ENCODE measurements at places on chromosomes 5 and 9.

DNA sequence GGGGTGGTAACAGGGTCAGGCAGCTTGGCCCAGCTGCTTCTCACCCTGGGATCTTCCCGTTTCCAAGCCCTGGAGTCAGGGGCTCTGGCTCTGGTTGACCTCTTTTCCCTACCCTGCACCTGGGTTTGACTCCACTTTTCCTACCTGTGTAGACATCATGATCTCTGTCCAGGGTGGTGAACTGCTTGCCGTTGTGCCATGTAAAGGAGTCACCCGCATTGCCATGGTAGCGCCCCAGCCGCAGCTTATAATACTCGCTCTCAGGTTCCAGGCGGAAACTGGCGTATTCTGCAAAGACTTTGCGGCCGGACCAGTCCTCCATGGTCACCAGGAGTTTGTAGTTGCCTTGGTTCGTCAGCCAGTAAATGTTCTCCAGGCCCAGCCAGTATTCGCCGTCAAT lies 30.9 kb downstream of the ANGPTL2 start:
- DNase-seq = no peak

DNA sequence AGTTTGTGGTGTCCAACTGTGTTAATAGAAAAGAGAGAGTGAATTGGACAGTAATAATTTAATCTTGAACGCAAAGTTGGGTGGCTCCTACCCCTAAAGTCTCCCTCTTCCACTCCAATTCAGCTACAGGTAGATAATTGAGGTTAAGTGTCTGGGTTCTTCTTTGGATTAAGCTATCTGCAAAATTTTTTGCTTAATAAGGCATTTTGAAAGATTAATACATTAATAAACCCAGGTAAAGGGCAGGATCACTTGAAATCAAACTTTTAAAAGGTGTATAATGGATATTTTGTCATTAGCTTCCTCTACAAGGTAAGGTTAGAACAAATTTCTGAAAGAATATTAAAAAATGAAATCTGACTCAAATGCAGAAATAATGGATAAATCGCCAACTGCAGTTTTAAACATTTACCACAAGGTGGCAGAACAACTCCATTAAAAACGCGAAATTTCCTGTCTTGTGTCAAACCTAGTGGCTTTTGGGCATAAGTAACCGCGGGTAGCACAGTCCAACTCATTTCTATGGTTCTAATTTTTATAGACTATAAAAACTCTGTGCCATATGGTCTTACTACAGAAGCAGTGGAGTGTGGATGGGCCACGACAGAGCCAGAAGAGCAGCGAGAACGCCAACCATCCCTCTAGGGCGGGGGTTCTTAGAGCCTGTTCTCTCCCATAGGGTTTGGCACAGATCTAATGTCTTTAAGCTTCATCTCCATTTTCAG lies 276.5 kb downstream of the ARHGEF28 start:
- DNase-seq = no peak

- DNase-seq = no peak
These were observed 211.7 kb upstream of the ELL2 start for GRCh38 chr5:96173366-96173765.

- no peak for DNase-seq
These were observed 254.8 kb downstream of the CDK5RAP2 start for GRCh38 chr9:120324996-120325642.

- DNase-seq = no peak
These were observed 83.7 kb upstream of the BARHL1 start for GRCh38 chr9:132498531-132499210.

- DNase-seq = no peak
These were observed 36.7 kb upstream of the CTNNA1 start for GRCh38 chr5:138716456-138716924.

GRCh38 chr5:59007460-59008063 lies 424.7 kb downstream of the RAB3C start:
- DNase-seq = no peak

DNA sequence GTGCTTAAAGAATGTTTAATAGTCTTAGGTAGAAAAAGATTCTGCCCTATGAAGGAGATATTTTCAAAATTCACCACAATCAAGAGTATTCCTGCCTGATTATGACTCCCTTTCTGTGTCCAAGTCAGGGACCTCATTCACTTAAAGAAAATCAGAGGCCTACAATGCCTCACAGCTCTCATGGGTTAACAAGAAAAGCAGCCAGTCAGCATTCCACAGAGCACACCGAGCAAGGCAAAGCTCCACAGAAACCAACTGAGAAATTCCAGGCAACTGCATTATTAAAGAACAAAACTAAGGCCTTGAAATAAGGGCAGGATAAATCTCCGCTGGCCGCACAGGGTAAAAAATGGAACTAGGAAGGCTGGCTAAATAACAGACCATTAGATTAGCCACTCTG lies 161.1 kb downstream of the TARS1 start:
- DNase-seq = no peak

DNA sequence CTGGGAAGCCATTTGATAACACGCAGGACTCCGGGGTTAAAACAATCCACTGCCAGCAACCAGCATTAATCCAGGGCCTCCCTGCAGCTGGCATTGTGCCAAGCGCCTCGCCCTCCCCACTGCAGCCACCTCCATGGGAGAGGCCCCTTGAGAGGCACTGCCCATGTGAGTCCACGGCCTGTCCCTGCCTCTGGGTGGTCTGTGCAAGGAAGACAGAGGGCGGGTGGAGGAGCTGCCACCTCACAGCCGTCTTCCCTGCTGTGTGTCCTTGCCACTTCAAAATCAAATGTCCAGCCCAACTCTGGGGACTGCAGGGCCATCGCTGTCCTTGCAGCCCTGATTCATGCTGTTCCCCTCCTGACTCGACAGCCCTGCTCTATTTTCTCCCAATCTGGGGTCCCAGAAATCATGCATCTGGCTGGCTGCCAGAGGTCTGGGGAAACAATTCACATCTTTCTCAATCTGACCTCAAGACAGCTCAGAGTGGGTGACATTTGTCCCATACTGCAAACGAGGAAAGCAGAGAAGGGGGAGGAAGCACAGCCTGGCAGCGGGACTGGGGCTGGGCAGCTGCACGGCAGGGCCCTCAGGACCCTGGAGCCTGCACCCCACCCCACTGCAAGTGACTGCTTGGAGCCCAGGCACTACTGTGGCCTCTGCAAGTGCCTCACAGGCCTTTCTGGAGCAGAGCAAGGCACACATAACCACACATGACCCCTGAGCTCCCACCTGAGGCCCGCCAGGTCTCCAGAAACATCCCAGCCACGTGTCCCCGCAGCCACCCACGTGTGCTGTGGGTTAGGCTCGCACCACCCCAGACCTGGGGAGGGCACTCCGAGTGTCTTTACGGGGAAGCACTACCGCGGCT lies 15.7 kb downstream of the BRD3OS start:
- DNase-seq = no peak

DNA sequence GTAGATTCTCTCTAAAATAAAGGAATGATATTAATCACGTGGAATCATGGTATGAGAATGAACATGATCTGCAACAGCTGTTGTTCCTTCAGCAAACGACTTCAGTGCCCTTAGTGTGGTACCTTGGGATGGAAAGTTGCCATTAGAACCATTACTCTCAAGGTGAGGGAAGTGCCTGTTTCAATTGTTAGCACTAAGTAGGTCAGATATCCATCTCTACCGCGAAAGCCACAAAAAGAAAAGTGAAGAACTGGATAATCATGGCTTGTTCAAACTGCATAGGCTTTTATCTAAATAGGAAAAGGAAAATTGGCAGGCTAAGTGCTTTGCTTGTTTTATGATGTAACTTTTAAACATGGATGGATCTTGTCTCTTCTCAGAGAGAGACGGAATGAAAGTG lies 380.7 kb downstream of the MRPS30 start:
- no peak for DNase-seq

DNA sequence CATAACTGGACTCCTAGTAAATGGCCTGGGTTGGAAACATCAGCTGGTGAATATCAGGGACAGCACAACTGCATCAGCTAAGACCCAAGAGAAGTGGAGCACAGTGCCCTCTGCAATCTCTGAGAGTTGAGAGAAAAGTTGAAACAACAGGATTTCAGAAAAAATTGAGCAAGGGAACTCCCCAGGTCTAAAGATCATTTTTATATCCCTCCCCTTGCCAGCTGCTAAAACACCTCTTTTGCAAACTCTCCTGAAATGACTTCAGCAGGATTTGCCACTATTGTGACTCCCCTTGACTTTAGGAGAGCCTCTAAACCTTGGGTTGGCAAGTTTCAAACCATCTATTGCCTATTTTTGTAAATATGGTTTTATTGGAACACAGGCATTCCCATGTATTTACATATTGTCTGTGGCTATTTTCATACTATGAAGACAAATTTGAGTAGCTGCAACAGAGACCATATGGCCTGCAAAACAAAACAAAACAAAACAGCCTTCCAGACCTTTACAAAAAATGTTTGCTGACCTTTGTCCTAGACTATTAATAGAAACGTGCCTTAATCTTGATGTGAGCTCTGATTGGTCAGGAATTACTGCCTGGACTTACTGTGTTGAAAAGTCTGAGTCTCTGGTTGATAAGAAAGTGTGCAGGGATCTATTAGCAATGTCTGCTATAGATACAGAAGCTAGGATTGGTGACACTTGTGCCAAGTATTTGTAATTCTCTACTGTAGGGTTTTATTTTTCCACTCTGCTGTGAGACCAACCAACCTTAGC lies 37.7 kb upstream of the PLPPR1 start:
- DNase-seq = no peak

DNA sequence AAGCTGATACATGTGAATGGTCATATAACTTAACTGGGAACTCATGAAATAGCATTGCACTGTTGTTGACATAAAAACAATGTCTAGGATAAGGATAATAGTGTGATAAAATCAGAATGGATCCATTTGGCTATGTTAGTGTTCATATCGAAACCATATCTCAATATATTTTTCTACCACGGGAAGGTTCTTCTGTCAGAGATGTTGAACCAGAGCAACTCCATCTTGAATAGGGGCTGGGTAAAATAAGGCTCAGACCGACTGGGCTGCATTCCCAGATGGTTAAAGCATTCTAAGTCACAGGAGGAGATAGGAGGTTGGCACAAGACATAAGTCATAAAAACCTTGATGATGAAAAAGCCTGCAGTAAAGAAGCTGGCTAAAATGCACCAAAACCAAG lies 56.3 kb downstream of the FNIP1 start:
- DNase-seq = no peak

DNA sequence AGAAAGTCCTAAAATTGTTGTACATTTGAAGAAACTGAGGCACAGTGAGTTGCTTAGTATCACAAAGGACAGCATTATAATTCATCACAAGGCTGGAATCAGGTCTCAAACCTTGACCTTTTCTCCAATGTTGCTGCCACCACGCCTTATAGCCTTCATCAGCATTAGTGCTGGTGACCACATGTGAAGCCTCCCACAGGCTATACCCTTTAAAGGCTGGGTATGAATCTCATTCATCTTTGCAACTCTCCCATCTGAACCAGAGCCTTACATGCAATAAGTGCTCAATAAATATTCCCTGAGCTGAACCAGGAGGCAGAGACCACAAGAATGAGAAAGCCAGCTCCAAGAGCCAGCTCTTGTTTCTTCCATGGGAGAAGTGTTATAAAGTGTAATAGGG lies 104.7 kb downstream of the SPOCK1 start:
- no peak for DNase-seq

GRCh38 chr5:50445296-50445949 lies 4.3 kb upstream of the EMB start:
- DNase-seq = no peak

DNA sequence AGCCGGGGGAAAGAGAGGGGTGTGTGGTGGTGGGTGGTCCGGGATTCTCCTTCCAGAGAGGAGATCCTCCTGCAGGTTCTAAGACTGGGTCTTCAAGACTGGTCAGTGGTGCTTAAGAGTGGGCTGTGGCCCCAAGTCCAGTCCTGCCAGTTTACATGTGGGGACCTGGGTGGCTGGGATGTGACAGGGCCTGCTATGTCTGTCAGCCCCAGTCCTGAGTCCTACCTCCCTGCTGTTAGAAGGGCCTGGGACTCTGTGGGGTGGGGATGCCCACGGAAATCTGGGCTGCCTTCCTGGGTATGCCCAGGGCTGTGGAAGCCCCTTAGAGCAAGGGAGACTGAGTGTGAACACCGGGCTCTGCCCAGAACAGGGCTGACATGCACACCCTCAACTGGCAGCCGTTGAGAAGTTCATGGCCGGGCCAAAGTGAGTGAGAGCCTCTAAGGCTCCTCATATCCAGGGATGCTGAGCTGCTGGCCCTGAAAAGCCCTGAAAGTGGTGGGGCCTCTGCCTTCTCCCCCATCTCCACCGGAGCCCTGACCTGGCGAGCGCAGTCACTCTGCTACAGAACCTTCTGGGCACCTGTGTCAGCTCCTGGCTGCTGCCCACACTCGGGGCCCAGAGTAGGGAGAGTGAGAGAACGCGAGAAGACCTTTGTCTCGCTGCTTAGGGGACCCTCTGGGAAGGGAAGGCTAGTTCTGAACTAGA lies 1.7 kb downstream of the PHF2 start:
- no peak for DNase-seq

- no peak for DNase-seq
These were observed 3.2 kb downstream of the NEK6 start for GRCh38 chr9:124260769-124261603.

DNA sequence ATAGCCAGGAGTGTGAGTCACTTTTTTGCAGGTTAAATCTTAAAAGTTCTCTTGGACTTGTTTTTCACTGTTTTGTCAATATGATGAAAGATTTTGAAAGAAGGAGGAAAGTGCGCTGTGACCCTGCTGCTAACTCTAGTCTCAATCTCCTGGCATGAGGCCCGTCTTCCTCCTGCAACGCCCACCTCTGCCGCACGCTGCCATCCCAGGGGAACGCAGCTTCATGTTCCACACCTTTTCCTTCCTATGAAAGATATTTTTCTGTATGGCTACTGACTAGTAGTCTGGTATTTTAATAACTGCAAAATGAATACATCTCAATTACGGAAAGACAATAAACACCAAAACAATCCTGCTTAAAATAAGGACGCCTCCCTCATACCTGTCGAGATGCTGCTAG lies 8.3 kb downstream of the PPIC start:
- no peak for DNase-seq

- no peak for DNase-seq
These were observed 23.0 kb downstream of the RFX3 start for GRCh38 chr9:3502560-3503398.

DNA sequence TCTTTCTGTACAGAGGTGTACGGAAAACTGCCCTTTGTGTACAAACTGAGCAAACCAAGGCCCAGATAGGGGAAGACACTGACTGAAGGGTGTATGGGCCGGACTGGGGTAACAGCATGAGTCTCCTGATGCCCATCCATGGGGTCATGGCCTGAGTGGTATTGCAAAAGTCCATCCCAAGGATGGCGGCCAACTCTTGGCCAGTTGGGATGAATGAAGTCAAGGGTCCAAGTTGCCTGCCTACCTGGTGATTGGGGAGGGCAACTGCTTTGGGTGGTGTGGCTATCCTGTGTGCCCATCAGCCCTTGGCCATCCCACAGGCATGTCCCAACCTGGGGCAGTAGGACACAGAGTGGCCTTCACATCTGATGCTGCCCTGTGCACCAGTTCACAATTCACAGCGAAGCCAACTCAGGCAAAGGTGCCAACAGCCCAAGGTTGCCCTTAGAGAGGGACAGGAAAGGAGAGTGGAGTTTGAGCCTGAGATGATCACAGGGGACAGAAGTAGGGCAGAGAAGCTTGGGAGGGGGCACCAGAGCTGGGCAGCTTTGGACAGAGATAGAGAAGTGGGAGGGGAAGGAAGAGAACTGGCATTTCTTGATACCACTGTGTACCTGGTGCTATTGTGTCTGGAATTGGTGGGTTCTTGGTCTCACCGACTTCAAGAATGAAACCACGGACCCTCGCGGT lies 46.6 kb downstream of the COL15A1 start:
- no peak for DNase-seq

GRCh38 chr5:113223831-113224604 lies 210.8 kb downstream of the TSSK1B start:
- DNase-seq = no peak

Data from stimulated activated CD4-positive, alpha-beta T cell treated with anti-CD3 and anti-CD28 coated beads, Interleukin-4, amount 100 ng/mL, for 48 hours (primary cell).